ENCODE measurements at places on chromosomes 6 and 20. TPM values are rescaled to one million over a fixed set of nuclear protein-coding genes. Genes with fewer than 3 reads are reported as not detected.

HDGFL1 gene
- polyA plus RNA-seq: not detected

SIM1 gene
- polyA plus RNA-seq: not detected

ZKSCAN3 gene
- 1.0 TPM for polyA plus RNA-seq

C20orf204 gene
- polyA plus RNA-seq: 1.4 TPM

LY86 gene
- 2.7 TPM for polyA plus RNA-seq

OPRM1 gene
- polyA plus RNA-seq: not detected

LRRN4 gene
- polyA plus RNA-seq: 0.19 TPM

CAGE1 gene
- not detected for polyA plus RNA-seq

MRAP2 gene
- polyA plus RNA-seq: 5.5 TPM

METTL24 gene
- polyA plus RNA-seq: 1.7 TPM

BCAS4 gene
- 7.2 TPM for polyA plus RNA-seq

GRCh38 chr6:27237089-27237803 is 10.3 kb upstream of the PRSS16 start:
- DNase-seq: no peak

DNA sequence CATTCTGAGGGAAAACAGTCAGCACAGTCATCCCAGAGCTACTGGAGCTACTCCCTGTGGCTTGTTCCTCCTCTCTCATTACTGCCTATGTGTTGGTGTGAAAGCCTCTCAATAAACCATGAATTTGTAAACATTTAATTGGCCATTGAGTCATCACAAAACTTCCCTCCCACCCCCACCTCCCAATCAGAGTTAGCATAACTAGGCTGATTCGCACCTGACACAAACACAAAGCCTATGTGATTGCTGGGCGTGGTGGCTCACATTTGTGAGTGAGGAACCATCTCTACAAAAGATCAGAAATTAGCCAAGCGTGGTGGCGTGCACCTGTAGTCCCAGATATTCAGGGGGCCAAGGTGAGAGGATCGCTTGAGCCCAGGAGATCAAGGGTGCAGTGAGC is 17.1 kb upstream of the SNTA1 start:
- DNase-seq: no peak

DNA sequence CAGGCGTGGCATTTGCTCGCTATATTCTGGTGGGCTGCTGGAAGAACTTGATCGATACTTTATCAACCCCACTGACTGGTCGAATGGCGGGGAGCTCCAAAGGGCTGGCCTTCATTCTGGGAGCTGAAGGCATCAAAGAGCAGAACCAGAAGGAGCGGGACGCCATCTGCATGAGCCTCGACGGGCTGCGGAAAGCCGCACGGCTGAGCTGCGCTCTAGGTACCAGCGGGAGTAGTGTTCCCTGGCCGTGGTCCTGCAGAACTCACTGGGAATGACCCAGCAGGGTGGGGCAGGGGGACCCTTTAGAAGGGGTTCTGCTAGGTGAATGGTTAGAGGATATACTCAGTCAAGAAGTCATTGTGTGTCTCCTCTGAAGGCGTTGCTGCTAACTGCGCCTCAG is 68.4 kb upstream of the PBOV1 start:
- DNase-seq: no peak

GRCh38 chr20:44018259-44018941 is 103.7 kb downstream of the TOX2 start:
- peak; percentile 74 for DNase-seq

GRCh38 chr6:25022140-25022553 is 86.4 kb upstream of the RIPOR2 start:
- DNase-seq: no peak

GRCh38 chr6:135449246-135449645 is 48.3 kb downstream of the AHI1 start:
- no peak for DNase-seq

DNA sequence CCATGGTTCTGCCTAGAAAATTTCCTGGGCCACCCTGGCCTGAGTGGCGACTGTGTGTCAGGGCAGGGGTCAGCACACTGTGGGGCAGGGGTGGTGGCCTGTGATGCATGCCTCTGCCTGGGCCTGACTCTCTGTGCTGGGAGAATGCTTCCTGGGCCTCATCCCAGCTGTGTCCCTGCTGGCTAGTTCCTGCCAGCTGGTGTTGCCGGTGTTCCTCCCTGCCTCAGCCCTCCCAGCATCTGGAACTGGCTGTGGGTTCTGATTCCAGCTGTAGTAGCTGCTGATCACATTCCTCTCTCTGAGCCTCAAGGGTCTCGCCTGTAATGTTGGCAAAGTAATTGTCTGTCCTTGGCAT is 101.5 kb downstream of the SYCP2 start:
- DNase-seq: no peak

GRCh38 chr20:38200646-38201045 is 35.6 kb upstream of the TGM2 start:
- no peak for DNase-seq

GRCh38 chr6:50102676-50103075 is 52.9 kb upstream of the DEFB112 start:
- no peak for DNase-seq

- DNase-seq: no peak
These were observed 17.1 kb upstream of the NTSR1 start for GRCh38 chr20:62691487-62691886.

GRCh38 chr6:5814116-5814515 is 192.6 kb downstream of the NRN1 start:
- DNase-seq: no peak

GRCh38 chr6:163338671-163339405 is 75.7 kb upstream of the QKI start:
- DNase-seq: no peak

- DNase-seq: peak; percentile 20
These were observed 61.7 kb upstream of the HMGN3 start for GRCh38 chr6:79296211-79296610.

GRCh38 chr6:14059791-14060436 is 57.7 kb upstream of the CD83 start:
- peak; percentile 63 for DNase-seq

- DNase-seq: no peak
These were observed 40.0 kb upstream of the ANKRD60 start for GRCh38 chr20:58268421-58268821.

GRCh38 chr20:62360854-62361798 is 6.0 kb downstream of the LAMA5 start:
- peak; percentile 68 for DNase-seq
